ENCODE measurements at places on chromosomes 11 and 22.

DNA sequence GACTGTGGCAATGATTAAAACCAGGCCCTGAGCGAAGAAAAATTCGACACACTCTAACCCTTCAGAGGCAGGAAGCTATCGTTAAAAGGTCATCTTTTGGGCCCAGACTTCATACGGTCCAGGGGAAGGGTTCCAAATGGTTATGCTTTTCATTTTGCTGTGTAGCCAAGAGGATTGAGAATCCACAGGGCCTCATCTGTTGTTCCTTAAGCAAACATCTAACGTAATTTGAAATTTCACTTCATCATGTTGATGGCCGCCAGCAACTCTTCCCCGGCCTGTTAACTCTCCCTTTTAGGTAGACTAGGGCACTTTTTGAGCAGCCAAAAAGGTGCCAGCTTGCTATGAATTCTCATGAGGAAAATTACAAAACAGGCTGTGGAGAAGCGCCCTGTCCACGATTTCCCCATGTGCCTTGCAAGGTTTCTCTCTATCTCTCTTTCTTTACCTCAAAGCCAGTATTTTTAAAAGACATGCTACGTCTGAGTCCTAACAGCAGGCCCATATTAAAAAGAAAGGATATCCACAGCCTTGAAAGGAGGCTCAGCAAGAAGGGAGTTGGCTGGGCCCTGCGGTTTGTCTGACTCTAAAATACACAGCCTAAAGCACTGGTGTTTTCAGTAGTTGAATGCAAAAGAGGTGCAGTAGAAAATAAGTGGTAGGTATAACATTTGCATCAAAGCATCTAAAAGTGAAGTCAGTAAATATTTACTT, 356.3 kb upstream of the NARS2 start:
- DNase-seq = no peak

DNA sequence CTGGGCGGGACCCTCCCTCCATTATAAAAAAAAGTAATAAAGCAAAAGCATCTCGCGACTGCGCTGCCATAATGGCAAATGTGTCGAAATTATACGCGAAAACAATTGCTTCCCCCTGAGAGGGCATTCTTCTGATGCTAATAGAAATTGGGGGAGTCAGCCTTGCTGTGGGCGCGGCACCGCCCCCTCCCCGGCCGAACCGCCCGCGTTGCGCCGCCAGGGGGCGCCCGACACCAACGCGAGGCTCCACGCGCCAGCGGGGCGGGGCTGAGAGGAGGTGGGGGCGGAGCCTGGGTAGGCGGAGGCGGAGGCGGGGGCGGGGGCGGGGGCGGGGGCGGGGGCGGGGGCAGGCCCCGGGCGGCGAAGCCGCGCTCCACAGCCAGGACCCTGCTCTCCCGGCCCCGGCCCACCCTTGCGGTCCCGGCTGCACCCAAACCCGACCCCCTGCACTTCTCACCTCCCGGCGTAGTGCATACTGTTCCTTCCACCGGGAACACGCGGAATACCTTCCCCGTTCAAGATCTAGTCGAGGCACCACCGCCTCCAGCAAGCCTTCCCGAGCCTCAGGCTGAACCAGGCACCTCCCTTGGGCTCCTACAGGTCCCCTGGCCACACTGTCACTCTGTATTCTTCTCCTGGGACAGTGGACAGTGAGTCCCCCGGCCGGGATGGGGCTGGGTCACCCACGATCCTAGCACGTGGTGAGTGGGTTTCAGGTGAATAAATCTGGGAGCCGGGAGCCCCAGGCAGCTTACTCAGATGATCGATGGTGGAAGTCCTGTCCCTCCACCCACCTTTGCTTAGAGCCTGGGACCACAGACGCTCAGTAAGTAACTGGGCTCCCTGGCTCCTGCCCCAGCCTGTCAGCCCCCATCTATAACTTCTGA, 15.5 kb upstream of the UPK3A start:
- peak; percentile 95 for DNase-seq

- DNase-seq = peak; percentile 63
Measured at GRCh38 chr22:31046539-31047226, 34.4 kb upstream of the SMTN start.

- DNase-seq = no peak
Measured at GRCh38 chr11:32444186-32444585, 8.8 kb upstream of the WT1 start.

GRCh38 chr11:110092515-110093406, at the start of gene ZC3H12C:
ZC3H12C (plus strand) TSS chr11:110093392; CDS start chr11:110093412, 20 bp downstream.
- DNase-seq = peak; percentile 95

DNA sequence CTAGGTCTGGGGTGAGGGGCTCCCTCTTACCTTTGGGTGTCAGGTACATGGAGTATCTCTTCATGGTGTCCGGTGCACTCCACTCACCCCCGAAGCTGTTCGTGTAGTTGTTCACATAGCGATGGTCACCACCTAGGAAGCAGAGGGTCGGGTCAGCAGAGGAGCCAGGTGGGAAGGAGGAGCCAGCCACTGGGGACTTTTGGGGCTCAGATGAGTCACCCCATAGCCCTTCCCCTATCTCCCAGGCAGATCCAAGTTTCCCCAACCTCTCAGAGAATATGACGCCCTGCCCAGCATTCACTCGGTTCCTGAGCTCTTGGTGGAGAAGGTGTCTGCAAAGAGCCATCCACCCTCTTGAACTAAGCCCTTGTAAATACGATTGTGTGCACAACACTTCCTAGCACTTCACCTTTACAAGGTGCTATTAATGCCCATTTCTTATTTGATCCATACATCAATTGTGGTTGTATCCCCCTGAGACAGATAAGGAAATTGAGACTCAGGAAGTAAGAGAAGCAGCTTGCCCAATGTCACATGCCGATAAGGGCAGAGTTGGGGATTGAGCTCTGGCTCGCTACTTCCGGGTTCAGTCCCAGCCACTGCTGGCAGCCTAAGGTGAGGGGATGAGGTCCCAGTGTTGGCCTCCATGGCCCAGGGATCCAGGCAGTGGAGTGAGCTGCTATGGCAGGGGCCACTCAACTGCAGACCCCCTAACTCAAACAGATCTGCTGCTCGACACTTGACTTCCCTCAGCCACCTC, 14.8 kb downstream of the TRIM29 start:
- no peak for DNase-seq

DNA sequence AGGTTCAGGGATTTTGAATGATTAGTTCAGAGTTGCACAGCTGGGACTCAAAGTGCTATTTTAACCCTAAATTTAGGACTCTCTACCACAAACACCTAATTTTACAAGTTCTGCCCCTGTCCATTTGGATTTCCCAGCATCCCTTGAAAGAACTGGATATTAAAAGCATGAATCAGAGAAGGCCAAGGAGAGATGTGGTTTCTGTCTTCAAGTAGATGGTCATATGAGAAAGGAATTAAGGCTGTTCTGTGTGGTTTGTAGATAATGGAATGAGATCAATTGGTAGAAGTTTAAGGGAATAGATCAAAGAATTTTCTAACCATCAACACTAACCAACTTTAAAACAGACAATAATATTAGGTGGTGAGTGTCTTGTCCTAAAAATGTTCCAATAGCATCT, 106.4 kb upstream of the TENM4 start:
- DNase-seq = no peak

DNA sequence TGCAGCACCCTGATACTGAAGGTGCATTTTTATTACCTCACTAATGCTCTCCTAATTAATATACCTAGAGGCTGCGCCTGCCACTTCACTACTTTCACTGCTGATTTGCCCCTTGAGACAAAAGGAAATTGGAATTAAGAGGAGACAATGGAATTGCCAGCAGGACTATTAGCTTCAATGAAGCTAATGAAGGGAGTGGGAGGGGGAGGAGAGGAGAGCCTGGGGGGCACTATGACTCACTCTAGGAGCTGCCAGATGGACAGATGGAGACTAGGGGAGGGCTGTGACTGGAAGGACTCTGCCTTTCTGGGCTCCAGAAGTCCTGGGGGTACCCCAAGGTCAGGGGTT, 102.8 kb upstream of the DRD2 start:
- peak; percentile 25 for DNase-seq

GRCh38 chr11:67463186-67463585, 5.9 kb downstream of the TMEM134 start:
- DNase-seq = no peak

DNA sequence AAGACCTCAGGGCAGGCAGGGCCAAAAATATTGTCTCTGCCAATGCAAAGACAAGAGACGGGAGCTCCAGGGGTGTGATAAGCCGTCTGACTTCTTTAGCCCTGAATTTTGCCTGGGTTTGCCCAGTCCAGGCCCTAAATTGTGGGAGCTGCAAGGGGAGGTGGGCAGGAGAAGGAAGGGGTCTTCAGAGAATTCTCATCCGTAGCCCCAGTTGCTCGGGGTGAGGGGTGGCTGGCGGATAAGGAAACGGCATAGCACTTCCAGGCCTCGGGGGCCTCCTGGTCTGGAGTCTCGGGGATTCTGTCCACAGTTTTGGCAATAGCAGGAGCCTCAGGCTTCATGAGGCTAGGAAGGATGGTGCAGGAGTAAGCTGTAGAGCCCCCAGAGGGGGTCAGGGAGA, 7.4 kb downstream of the CD5 start:
- no peak for DNase-seq

DNA sequence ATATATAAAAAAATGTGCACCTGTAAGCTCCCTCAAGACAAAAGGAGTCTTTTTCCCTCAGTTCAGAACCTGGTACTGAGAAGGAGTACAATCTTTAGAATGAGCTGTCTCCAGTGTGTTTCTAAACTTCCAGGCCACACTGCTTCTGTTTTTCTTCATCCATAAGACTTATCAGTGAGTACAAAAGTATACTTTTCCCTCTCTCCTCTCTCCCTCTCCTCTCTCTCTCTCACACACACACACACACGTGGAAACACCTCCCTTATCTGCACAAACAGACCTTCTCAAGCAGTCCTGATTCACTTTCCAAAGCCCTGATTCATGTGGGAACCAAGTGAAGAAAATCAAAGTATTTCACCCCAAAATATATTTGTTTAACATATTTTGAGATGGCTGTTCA, 220.7 kb upstream of the UBASH3B start:
- no peak for DNase-seq

- peak; percentile 68 for DNase-seq
Measured at GRCh38 chr11:60914633-60915247, 782 bp downstream of the TMEM109 start.

- no peak for DNase-seq
Measured at GRCh38 chr11:111423250-111423615, 44.2 kb upstream of the POU2AF1 start.

GRCh38 chr11:64620381-64620971, 29.5 kb downstream of the SLC22A12 start:
- peak; percentile 93 for DNase-seq

DNA sequence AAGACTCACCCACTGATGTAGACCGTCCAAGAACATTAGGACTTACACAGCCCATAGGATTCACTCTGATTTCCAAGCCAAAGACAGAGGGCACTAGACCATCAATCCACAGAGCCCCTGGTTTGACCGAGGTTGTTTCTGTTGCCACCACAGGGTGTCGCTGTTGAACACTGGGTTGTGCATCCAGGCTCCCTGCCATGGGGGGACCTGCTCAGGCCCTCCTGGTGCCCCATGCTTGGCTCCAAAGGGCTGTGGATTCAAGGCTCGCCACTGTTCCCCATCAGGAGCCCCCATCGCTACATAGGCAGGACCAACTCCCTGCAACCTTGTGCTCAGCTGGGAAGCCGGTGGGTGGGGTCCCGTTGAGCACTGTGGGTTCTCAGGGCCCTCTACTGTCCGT, 128.0 kb upstream of the ANO1 start:
- DNase-seq = peak; percentile 39

Measured in eye (tissue), 1 donor.